ENCODE measurements at places on chromosomes 4 and X.

- DNase-seq: no peak
Observed at GRCh38 chr4:110622841-110623717, at the start of gene PITX2. Gene PITX2, minus strand, starts transcription at chr4:110623077. Its CDS starts 617 bp downstream, at chr4:110622460.

DNA sequence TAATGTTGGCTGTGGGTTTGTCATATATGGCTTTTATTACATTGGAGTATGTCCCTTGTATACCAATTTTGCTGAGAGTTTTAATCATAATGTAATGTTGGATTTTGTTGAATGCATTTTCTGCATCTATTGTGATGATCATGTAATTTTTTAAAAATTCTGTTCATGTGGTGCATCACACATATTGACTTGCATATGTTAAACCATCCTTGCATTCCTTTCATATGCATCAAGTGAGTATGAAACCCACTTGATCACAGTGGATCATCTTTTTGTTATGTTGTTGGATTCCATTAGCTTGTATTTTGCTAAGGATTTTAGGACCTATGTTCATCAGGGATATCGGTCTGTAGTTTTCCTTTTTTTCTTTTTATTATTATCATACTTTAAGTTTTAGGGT, 12.1 kb downstream of the HEPH start:
- DNase-seq: no peak

GRCh38 chr4:48649505-48649904, 130.6 kb downstream of the FRYL start:
- DNase-seq: no peak

GRCh38 chr4:110484029-110484428, 8.1 kb downstream of the ENPEP start:
- no peak for DNase-seq

- no peak for DNase-seq
Observed at GRCh38 chrX:44483965-44484606, 58.6 kb downstream of the FUNDC1 start.

All from stimulated activated CD8-positive, alpha-beta memory T cell treated with anti-CD3 and anti-CD28 coated beads, Interleukin-15, amount 100 ng/mL, for 4 hours (primary cell).